ENCODE measurements at places on chromosomes 16 and 17.

GRCh38 chr17:80859002-80859941, 132.4 kb upstream of the CHMP6 start:
- DNase-seq = no peak

DNA sequence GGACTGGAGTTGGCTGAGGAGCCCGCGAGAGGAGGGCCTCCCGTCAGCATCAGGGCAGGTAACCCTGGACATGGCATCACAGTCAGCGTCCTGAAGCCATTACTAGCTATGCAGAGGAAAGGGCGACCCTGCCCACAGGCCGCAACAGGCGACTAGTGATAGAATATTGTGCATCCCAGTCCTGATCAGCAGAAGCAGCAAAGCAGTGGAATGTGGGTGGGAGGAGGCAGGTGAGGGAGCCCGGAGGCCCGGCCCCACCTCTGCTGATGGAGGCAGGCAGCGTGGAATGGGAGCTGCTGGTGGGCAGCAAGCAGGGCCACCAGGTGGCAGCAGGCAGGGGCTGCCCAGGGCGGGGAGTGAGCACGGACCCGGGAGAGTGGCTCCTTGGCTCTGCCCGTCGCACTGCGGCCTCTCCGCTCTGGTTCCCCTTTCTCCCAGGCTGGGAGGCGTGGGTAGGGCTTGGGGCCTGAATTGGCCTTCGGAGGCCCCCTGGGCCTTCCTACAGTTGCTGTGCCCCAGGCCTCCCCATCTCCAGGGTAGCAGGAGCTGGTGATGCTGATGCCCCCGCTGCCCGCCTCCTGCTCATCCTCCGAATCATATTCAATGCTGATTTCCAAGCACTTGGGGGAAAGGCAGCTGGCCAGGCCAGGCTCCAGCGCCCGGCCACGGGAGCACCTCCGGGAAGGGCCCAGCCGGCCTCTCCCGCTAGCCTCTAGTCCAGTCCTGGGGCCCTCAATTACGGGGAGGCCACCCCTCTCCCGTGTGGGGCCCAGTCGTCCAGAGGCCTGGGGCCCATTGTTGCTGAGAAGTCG, 20.2 kb downstream of the TSPOAP1 start:
- no peak for DNase-seq

DNA sequence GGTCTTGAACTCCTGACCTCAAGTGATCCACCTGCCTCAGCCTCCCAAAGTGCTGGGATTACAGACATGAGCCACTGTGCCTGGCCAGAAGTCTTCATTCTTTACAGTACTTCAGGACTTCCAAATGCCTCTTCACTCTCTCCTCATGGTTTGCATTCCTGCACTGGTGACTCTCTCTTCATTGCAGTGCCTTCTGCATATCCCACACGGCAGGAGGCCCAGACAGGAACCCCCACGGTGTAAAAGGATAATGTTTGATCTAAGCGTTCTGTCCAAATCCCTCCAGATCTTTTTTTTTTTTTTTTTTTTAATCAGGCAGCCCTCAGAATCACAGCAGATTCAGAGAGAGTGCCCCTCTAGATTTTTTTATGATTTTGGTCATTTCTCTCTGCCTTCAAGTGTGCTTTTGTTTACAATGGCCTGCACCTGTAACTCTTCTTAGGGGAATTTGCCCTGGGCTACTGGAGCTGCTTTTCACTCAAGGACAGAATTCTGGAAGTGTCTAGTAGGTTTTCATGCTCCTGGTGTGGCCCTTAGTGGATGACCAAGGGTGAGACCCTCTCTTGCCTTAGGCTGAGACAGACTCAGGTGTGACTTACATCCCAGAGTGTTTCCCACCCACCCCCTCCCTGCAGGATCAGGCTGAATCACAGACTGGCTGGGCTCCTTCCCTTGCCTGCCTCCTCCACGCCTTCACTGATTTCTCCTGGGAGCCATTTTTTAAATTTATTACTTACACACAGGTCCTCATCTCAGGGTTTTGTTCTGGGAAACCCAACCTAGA, 19.8 kb upstream of the NF1 start:
- no peak for DNase-seq

- DNase-seq = no peak
These were observed 97.1 kb upstream of the MYOCD start for GRCh38 chr17:12568358-12569251.

- no peak for DNase-seq
These were observed 48.7 kb upstream of the NLK start for GRCh38 chr17:27993723-27994310.

All from memory B cell (primary cell).